Brain pericyte (primary cell): ENCODE measurements at places on chromosomes 5 and 9.

GRCh38 chr9:19787672-19788071, 1.2 kb downstream of the SLC24A2 start:
- DNase-seq, result no peak

DNA sequence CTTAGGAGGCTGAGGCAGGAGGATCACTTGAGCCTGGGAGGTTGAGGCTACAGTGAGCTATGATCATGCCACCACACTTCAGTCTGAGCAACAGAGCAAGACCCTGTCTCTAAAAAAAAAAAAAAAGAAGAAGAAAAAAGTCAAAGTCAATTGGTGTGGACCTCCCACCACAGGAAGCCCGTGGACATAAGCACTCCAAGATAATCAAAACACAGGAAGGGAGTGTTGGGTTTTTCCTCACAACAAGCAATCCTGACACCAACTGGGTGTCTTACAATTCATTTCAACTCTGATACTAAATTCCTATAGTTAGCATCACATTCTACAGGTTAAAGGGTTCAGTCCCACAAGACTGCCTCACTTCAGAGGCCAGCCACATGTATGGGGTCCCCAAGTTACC, 70.7 kb downstream of the PDE6A start:
- no peak for DNase-seq

DNA sequence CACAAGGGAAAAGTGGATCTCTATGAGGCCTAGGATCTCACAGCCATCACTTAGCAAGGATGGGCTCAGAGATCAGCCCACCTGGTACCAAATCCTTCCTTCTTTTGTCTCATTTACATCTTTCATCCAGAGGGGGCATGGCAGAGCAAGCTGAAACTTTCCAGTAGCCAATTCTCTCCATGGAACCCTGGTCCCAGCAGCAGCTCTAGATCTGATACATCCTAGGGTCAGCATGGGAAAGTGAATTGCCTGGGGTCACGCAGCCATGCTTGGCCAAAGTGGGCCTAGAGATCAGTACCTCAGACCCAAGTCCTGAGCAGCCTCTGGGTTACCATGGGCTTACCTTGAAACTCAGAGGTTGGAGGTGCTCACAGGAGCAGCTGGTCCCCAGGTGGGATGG, 170.5 kb downstream of the GABBR2 start:
- DNase-seq, result no peak

- no peak for DNase-seq
Measured at GRCh38 chr5:1218351-1219080, 6.7 kb upstream of the SLC6A18 start.

DNA sequence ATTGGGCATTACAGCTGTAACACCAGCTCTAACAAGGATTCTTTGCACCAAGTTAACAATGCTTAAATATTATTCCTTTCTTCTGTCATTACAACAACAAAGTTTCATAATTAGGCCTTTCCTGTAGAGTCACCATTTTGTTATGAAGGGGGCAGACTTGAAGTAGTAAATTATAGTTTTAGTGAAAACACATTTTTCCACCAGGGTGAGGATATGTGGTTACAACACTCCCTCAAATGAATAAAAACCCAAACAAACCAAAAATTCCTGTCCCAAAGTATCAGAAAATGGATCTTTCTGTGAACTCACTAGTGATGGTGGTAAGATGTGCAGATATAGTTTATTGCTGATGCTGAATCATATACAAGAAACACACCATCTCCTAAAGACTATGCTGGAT, 250.5 kb upstream of the TUT7 start:
- DNase-seq, result no peak

DNA sequence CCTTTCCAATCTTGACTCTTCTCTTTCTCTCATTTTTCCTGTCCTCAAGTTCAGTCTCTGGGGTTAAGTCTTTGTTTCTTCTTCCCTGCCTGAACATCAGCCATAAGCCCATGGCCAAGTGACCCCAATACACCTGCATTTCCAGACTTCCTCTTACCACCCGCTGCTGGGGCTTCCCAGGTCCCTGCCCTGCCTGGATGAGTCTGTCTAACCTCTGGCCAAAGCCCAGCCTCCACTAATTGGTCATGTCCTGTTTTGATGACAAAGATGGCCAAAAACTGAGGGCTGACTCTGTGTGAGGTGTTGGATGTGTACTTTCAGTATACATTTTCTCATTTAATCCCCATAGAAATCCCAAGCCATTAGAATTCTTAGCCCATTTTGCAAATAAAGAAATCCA, 47.3 kb downstream of the SH3TC2 start:
- DNase-seq, result no peak

GRCh38 chr5:54243483-54244080, 66.8 kb downstream of the ARL15 start:
- no peak for DNase-seq

DNA sequence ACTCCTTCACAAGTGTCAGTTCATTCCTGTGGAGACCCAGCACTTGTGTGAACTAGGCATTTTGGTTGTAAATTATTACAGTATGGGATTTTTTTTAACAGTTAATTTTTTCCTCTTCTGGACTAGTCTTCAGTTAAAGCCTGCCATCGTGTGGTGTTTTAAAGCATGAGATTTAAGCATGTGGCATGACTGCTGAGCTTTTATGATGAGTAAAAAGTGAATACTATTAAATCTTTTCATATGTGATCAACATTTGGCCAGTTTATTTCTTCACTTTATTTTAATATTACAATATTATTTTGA, 25.0 kb downstream of the LMNB1 start:
- DNase-seq, result no peak

DNA sequence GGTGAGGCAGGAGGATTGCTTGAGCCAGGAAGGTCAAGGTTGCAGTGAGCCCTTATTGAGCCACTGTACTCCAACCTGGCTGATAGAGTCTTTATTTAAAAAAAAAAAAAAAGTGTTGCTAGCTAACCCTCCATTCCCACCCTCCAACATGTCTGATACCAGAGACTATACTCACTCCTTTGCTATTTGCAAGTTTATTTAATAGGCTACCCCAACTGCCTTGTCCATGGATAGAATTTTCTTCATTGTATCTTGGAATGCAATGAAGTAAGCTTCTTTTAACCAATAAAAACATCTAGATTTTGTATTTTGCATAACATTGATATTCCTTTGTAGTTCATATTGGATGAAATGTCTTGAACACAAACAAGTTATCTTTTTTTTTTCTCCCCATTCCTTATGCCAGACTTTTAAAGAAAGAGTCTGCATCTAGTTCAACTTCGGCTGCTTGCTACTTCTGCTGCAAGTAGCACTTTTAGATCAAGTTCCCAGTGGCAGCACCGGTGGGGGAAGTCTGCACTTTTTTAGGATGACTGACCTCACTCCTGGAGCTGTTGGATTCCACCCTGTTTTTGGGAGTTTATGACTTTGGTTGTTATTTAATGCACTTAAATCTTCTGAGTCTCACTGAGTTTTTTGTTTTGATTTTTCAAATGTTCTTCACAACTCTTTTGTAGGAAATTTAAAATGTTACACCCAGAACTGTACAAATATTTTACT, 112.5 kb downstream of the UHRF2 start:
- DNase-seq, result no peak

- no peak for DNase-seq
Measured at GRCh38 chr5:172178301-172178987, 9.6 kb downstream of the STK10 start.

DNA sequence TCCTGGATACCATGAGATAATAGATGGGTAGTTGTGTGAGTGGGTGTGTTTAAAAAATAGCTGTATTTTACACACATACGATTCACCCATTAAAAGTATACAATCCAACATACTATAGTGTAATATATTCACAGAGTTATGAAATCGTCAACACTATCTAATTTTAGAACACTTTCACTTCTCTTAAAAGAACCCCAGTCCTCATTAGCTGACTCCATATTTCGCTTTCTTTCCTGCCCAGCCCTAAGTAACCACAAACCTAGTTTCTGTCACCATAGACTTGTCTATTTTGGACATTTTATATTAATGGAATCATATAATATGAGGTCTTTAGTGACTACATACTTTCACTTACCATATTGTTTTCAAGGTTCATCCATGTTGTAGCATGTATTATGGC, 63.8 kb upstream of the S1PR3 start:
- no peak for DNase-seq

GRCh38 chr5:30968971-30969370, 224.5 kb upstream of the CDH6 start:
- no peak for DNase-seq

DNA sequence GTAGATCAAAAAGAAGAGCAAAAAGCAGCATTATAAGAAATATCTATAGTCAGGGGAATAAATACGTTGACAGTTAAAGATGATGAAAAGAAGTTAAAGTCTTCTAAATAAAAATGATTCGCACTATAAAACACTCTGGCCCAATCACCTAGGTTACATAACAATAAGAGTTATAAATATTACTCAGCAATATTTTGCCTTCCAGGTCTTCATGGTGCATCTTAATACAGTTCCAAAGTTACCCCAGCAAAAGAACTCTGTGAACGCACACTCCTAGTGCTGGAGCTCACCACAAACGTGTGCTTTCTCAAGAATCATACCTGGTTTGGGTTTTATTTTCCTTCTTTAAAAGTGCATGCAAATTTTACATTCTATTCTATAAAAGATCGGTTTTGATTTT, 44.7 kb downstream of the EPB41L4A start:
- no peak for DNase-seq

DNA sequence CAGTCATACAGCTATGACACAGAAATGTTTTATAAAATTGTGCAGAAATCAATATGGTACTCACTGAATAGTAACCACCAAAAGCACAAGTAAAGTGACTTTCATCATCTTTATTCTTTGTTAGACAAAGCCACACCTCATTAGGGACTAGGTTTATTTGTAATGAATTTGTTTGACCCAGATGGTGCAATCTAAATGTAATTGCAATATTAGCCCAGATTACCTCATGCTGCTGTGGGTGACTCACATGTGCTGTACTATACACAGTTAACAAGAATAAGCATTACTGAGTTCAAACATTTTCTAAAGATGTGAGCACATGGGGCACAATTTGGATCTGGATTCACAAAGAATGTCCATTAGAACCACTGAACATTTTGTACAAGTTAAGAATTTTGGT, 759.3 kb upstream of the TYRP1 start:
- DNase-seq, result no peak

DNA sequence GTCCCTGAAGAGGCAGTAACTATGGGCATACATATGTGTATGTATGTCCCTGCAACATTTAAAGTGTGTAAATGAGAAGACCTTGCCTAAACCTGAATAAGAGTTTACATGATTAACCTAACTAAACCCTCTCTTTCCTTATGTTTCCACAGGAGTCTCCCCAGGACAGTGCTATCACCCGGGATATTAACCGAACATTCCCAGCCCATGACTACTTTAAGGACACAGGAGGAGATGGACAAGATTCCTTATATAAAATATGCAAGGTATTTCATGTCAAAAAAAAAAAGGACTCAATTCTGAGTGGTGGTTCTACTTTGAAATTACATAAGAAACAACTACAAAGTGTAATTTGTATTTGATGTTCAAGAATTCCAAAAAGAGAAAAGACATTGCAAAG, 31.7 kb downstream of the GPR21 start:
- no peak for DNase-seq

- no peak for DNase-seq
Measured at GRCh38 chr5:82886911-82887310, 190.3 kb downstream of the TMEM167A start.

- DNase-seq, result no peak
Measured at GRCh38 chr5:61277190-61277589, 54.9 kb upstream of the ZSWIM6 start.

DNA sequence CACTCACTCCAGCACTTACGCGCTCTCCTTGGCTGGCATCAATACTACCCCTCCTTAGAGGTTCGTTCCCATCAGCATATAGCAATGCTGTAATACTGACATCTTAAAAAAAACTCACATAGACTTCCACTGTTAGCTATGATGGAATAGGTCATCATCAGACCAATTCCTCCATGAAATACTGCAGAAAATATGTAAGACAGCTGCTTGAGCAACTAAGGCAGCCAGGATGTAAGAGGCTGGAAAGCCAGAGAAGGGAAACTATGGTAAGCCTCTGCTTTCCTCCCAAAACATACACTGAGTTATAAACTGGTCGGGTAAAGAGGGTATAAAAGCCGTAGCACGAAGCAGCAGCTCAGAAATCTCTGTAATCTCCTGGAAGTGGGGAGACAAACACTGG, 33.5 kb downstream of the AUH start:
- no peak for DNase-seq

GRCh38 chr9:76112151-76112550, 221.7 kb downstream of the PCSK5 start:
- DNase-seq, result no peak

GRCh38 chr9:35195683-35196082, 33.9 kb downstream of the UNC13B start:
- no peak for DNase-seq

DNA sequence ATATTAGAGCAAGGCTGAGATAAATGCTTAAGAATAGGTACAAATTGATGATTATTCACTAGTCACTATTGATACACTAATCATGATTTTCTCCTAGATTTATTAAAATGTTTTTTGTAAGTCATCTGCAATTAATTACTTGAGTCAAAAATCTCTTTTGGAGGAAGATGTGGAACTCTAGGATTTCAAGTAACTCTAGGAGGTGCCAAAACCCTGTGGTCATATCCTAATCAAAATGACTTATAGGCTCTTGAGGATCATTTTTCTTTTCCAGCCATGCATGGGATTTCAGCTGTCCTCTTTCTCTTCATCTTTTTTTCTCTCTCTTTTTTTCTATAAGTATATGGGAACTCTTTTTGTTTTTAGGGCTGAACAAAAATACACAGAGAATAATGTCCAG, 141.8 kb upstream of the CD180 start:
- no peak for DNase-seq

GRCh38 chr9:127905788-127906191, 6.4 kb upstream of the ST6GALNAC6 start:
- no peak for DNase-seq

DNA sequence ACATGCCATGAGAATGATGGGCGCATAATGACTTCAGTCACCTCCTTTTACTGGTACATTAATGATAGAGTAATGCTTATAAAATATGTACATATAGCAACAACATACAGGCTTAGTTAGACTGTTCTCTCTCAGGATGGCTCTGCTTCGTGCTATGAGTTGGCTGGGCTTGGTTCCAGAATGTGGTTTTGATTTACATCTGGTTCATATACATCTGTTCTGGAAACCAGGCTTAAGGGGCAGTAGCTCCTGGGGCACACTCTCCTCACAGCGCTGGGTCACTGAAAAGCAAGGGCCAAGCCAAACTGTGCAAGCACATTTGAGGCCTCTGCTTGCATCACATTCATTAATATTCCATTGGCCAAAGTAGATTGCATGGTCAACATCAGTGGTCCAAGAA, 44.9 kb downstream of the PCSK1 start:
- DNase-seq, result peak; percentile 45

DNA sequence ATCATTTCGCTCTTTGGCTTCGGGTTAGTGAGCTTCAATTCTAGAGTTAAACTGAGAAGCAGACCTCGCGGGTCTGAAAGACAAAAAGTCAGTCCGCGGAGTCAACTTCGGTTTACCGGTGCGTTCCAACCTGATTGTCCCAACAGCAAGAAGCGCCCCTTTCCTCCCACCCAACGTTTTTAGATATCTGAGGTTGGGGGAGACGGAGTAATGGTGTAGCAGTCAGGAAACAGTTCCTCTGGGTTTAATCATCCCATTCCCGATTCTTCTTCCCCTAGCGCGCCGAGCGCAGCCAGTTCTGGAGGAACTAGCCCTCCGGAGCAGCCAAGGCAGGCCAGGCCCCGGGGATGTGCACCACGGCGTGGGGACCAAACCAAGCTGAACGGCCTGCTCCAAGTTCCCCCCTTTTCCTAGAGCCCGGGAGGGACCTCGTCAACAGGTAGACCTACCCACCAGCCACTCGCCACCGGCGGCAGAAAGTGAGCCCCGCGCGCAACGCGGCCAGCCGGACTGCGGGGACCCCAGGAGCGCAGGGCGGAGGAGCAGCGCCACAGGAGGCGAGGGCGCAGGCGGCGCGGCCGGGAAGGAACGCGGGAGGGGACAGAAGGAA, 622 bp upstream of the ISL1 start:
- DNase-seq, result no peak
